Tibial nerve (tissue), 4 donors: ENCODE measurements at places on chromosomes 12 and 14. TPM values are rescaled to one million over a fixed set of nuclear protein-coding genes. Genes with fewer than 3 reads are reported as not detected.

- no peak for DNase-seq
Measured at GRCh38 chr12:92492291-92492690, 210.5 kb upstream of the PLEKHG7 start.

DNA sequence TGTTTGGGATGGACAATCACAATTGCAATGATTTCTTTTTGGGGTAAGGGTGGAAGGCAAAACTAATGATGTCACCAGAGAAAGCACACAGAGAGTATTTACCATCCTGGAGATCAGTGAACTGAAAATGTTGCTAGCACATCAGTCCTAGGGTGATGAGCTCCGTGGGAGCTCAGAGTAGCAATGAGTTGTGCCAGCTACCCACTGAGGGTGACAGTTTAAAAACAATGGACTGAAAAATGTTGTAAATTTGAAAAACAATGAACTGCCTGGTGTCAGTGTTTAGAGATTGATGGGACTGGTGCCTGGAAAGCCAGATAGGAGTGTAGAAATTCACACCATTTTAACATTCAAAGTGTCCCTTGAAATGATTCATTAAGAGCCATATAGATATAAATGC is 198.5 kb downstream of the ATP23 start:
- DNase-seq = no peak

DNA sequence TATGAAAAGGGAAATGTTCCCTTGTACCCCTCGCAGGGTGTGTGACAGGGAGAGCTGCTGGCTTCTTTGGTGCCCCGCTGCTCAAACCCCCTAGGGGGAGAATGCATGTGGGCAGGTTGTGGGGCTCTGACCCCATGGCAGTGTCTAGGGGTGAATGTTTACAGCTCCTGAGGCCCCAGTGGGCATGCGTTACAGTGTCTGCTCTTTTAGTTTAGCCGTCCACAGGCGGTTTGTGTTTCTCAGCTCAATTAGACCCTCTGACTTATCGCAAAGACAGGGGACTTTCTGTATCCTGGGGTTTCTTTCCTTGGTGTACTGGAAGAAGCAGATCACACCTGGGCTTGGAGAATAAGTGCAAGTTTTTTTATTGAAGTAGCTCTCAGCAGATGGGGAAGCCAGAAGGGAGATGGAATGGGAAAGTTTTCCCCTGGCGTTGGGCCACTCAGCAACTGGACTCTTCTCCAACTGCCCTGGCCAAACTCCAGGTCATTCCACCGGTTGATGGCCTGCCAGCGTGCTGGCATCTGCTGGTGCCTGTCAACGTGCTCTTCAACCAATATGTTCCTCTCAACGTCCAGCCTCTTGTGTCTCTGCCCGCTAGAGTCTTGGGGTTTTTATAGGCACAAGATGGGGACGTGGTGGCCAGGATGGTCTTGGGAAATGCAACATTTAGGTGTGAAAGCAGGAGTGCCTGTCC is 720.9 kb downstream of the FSCB start:
- DNase-seq = no peak

DNA sequence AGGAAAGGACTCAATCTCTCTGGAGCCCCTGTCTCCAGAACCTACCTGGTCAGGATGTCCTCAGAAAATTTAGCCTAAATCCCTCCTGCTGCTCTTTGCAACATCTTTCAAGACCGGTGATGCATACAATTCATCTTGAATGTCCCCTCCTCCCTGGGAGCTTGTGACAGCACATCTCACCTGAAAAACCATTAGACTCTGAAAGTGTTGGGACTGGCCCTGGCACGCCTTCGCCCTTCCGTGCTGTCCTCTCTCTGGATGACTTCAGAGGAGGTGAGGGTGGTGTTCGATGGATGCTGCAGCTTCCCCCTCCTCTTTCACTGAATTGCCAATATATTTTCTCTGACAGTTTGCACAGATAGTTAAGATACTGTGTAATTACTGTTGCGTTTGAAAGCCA is 90.9 kb upstream of the CISTR start:
- no peak for DNase-seq

FGF23 gene
- total RNA-seq = not detected

TGM1 gene
- total RNA-seq = 13.5 TPM
